Endothelial cell of umbilical vein (primary cell): ENCODE measurements at places on chromosomes 7 and 10.

- peak; percentile 40 for DNase-seq
Observed at GRCh38 chr7:74092964-74093471, 9.4 kb downstream of the LIMK1 start.

DNA sequence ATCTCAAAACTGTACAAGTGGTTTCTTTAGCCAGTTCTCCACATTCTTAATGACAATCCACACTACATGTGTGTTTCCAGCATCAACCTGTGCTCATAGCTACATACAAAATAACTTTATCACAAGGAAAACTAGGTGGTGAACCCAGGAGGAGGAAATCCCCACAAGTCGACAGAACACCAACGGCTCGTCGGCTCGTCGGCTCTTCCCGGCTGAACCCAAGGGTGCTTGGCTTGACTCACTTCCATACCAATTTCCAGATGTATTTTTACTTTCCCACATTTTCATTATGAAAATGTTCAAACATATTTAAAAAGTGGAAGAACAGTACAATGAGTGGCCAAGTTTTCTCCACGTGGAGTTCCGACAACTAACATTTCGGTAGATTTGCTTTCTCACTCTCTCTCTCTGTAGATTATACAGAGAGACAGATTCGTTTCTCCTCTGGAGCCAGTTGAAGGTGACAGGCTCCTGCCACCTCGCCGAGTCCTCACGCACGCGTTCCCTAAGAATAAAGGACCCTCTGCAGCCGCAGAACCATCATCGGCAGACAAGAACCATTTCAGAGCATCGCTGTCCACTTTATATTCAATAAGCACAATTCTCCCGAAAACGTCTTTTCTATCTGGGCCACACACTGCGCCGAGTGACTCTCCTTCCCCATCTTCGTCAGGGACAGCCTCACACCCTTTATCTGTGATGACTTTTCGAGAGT, 53.3 kb downstream of the DIP2C start:
- DNase-seq = no peak

GRCh38 chr7:97126483-97127171, 9.1 kb downstream of the SDHAF3 start:
- DNase-seq = no peak

DNA sequence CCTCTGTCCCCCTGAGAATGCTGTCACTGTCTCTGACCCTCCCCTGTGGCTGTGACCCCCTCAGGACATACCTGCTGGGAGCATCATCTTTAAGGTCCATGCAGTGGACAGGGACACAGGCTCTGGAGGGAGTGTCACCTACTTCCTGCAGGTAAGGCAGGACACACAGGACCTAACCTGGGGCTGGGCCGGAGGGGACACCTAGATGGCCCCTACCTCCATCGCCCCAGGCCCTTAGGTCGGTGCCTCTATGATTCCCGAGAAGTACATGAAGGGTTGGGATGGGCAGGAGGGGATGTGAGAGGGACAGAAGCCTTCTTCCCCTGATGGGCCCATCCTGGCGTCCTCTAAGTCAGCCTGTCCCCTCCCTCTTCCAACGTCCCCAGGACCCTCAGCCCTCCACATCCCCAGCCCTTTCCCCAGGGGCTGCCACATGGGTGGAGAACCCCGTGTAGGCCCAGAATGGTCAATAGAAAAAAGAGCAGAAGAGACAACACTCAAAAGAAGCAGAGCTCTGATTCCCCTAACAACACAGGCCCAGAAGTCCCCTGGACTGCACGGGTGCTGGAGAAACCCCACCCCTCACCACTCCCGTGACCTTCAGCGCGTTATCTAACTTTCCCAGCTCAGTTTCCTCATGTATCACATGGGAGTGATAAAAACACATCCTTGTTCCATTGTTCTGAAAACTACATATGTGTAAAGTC, 6.4 kb downstream of the CDHR1 start:
- no peak for DNase-seq

DNA sequence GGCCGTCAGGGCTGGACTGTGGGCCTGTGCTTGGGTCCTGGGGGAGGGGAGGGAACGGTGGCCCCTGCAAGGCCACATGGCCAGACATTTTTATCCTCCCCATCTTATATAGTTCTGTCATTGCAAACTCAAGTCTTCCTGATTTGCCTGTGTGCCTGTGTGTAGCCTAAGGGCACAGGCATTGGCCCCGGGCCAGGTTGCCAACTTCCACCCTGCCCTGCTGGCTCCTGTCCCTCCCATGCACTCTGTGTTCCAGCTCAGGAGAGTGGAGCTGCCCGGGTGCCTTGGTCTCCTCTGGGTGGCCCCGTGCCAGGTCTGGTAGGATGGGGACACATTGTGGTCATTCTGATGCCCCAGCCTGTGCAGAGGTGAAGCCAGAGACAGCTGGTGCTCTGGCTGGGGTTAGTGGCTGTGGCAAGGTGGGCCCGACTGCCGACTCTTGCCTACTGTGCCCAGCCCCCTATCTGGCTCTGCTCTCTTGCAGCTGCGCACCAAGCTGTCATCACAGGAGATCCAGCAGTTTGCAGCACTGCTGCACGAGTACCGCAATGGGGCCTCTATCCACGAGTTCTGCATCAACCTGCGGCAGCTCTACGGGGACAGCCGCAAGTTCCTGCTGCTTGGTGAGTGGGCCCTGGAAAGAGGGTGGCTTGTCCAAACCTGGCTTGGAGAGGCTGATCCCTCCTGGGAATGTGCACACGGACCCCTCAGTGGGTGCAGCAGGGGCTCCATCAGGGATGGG, 14.8 kb downstream of the NACAD start:
- no peak for DNase-seq

GRCh38 chr10:14665304-14665703, 109.4 kb downstream of the FAM107B start:
- DNase-seq = no peak

GRCh38 chr7:25900245-25900644, 251.8 kb upstream of the NFE2L3 start:
- no peak for DNase-seq

- no peak for DNase-seq
Observed at GRCh38 chr10:103480521-103480920, 1.5 kb upstream of the CALHM3 start.

- no peak for DNase-seq
Observed at GRCh38 chr10:1570416-1571051, 166.8 kb downstream of the ADARB2 start.
